Stimulated activated CD8-positive, alpha-beta memory T cell treated with anti-CD3 and anti-CD28 coated beads, Interleukin-7, amount 100 ng/mL, for 1 hour (primary cell): ENCODE measurements at places on chromosomes 13 and 19.

GRCh38 chr13:112259511-112259910, 116.6 kb upstream of the SPACA7 start:
- no peak for DNase-seq

GRCh38 chr19:31014668-31015067, 334.6 kb downstream of the TSHZ3 start:
- no peak for DNase-seq

GRCh38 chr13:45623516-45624090, 8.1 kb upstream of the ERICH6B start:
- no peak for DNase-seq

GRCh38 chr13:50275392-50276063, 260.3 kb downstream of the KCNRG start:
- no peak for DNase-seq

DNA sequence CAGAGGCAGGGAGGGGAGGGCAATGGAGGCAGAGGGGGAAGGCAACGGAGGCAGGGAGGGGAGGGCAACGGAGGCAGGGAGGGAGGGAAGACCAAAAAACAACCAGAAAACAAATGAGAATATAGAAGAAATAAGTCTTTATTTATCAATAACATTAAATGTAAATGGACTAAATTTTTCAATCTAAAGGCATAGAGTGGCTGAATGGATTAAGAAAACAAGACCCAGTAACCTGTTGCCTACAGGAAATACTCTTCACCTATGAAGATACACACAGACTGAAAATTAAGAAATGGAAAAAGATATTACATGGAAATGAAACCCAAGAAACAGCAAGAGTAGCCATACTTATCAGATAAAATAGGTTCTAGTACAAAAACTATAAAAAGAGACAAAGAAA, 536.3 kb downstream of the TBC1D4 start:
- no peak for DNase-seq

DNA sequence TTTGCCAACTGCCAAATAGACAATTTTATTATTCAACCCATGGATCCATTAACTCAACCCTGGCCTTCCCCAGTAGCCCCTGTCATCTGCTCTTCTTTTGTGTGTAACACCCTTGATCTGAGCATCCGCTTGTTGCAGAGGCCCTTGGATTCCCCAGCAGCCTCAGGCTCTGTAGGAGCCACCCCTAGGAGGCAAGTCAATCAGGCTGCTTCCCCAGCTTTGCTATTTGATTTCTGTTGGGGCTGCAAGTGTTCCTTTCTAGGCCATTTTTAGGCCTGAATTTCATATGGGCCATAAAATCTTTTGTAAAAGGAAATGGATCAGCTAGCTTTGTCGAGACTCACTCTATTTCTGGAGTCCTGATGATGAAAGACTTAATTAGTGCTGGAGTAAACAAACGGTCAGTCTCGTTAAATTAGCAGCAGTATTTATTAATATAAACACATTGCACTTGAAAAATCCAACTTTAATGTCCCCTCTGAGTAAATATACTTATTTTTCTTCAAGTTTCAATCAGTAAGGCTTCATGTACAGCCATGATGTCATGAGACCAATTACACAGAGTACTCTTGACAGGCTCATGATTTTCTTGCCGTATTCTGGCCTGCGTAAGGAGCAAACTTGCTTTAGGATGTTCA, 105.3 kb downstream of the RGCC start:
- DNase-seq, result no peak

- DNase-seq, result no peak
Measured at GRCh38 chr19:41426952-41427646, at the start of gene B3GNT8. B3GNT8 (minus strand) TSS chr19:41427374; CDS start chr19:41426778, 596 bp downstream.

DNA sequence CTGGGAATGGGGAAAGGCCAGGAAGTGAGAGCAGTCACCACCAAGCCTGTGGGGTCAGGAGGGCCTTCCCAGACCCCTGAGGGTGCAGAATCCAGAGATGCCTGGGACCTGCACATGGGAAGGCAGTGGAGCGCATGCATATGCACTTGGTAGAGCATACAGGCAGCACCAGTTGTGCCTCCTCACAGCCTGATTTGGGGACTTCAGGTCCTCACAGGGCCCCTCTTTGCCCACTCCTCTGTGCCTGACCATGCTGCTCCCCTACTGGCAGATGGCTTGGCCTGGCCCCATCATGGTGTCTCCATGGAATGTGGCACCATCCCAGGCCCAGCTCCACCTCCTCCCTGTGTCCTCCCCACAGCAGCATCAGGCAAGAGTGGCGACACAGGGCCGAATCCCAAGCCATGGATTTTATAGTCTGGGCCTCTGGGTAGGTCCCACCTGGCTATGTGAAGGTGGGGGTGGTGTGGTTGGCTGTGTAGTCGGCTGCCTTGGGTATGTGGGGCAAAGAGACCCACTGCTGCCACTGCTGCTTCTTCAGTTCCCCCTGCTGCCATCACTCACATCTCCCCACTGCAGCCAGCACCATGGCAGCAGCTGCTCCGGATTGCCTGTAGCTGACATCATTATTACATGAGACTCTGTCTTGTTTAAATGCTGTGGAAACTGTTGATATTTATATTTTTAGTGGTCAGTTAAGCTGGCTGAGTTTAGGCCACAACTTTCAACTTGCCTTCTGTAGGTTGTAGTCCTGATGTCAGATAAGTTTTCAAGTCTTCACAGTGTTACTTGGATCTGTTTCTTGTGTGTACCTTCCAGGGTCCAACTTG, 247.0 kb downstream of the GPC6 start:
- DNase-seq, result no peak

DNA sequence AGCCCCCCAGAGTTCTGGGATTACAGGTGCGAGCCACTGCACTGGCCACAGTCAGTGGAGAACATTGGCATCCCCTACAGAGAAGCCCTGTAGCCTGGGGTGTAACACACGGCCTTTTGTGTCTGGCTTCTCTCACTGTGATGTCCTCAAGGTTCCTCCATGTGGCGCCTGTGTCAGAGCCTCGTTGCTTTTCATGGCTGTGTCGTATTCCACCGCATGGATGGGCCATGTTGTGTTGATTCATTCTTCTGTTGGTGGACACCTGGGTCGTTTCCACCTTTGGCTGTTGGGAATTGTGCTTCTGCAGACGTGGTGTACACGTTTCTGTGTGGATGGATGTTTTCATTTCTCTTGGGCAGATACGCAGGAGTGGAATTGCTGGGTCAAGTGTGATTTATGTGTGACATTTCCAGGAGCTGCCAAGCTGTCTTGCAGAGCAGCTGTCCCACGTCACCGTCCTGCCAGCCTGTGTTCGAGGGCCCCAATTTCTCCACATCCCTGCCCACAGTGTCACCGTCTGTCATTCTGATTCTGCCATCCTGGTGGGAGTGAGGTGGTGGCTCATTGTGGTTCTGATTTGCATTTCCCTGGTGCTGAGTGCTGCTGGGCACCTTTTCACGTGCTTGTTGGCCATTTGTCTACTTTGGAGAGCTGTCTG, 59.4 kb downstream of the KDM4B start:
- no peak for DNase-seq

GRCh38 chr13:113060557-113061270, 44.9 kb upstream of the F7 start:
- no peak for DNase-seq

GRCh38 chr13:110808138-110808537, 94.6 kb downstream of the ING1 start:
- DNase-seq, result no peak

GRCh38 chr13:85236413-85236812, 562.8 kb downstream of the SLITRK6 start:
- no peak for DNase-seq

DNA sequence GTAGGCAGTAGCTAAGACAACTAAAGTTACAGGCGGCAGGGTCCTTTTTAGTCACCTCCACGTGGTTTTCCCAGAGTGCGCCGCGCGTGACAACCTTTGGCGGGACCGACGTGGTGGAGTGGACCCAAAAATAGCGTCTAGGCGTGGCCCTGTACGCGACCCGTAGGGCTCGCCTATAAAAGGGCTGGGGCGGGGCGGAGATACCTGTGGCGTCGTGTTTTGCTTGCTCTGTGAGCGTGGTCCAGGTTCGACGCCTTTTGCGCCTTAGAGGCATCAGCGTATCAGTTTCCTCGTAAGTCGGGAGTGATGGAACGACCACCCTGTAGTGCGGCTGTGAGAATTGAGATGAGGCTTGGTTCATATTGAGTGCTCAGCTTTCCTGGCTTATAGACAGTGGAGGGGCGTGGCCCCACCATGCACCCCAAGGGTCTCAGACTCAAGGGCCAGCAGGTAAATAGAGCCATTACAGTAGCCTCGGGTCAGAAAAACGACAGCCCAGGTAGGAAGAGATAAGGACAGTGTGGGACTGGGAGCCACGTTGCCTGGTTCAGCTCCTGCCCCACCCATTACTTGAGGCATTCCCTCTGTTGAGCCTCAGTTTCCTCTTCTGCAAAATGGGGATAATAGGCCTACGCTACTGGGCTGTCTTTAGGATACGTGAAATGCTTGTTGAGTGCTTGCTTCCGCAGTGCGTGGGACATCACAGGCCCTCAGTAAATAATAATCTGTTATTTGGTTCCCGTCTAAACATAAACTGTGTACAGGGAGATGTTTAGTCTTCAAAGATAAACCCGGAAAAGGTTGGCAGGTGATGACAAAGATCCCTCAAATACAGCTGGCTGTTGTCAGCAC, 693 bp upstream of the TMED1 start:
- DNase-seq, result no peak

- DNase-seq, result no peak
Measured at GRCh38 chr13:93437081-93437480, 210.5 kb downstream of the GPC6 start.

DNA sequence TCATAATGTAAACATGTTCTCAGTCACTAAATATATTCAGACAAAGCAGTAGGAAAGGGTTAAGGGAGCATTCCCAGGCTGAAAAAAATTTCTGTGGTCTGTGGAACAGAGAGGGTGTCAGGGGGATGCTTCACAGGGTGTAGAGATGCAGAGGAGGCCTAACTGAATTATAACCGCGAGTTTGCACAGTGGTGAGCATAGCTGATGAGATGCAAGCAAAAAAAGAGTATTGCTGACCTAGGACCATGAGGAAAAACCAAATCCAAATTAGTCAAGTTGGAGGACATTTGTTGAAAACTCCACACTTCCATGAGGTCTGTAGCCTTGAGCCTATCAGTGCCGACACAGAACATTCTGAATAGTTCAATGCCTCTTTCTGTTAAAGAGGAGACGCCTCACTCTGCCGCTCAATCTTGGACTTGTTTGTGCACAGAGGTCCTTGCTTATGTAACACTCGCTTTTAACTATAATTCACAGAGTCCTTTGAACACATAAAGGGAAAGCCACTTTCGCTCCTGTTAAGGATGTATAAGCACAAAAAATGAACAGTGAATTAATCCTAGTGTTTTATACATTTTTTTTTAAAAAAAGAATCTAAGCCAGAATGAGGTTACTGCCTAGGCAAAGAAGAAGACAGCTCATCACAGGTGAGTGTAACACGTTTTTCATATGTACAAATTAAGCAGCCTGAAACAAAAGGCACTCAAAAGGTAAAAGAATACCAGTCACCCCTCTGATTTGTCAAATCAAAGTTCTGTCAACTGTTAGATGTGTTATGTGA, 25.8 kb upstream of the INTS6 start:
- DNase-seq, result no peak

GRCh38 chr13:46754812-46755211, 42.1 kb downstream of the ESD start:
- DNase-seq, result no peak

DNA sequence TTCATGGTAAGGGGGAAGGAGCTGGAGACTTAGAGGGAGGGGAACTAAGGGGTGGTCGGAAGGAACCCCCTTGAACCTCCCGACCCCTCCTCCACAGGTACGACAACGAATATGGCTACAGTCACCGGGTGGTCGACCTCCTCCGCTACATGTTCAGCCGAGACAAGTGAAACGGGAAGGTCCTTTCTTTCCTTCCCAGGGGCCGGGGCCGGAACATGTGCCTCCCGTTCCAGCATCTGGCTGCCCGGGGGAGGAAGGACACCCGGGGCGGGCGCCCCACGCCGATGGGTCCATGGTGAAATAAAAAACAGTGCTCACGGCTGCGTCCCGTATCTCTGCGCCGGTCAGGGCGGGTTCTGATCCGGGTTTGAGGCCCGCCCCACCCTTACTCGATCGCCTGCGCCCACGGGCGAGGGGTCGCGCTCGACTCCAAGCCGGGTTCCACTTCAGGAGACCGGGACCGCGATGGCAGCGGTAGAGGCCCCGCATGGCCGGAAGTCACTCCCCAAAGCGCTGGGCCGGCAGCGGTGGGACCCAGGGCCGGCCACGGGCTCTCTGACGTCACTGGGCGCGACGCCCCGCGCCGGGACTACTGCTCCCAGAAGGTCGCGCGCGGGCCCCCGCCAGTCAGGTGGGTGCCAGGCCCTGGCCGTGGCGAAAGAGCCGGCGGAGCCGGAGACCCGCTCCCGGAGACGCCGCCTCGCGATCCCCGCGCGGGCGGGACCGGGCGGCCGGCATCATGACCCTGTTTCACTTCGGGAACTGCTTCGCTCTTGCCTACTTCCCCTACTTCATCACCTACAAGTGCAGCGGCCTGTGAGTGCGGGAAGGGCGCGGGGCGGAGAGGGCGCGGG, at the start of gene TMEM147:
TSS of gene TMEM147 (plus strand) at position 626 of the 854 bp plus-strand sequence. CDS start at position 740, 114 bp downstream.
- DNase-seq, result peak; percentile 52

DNA sequence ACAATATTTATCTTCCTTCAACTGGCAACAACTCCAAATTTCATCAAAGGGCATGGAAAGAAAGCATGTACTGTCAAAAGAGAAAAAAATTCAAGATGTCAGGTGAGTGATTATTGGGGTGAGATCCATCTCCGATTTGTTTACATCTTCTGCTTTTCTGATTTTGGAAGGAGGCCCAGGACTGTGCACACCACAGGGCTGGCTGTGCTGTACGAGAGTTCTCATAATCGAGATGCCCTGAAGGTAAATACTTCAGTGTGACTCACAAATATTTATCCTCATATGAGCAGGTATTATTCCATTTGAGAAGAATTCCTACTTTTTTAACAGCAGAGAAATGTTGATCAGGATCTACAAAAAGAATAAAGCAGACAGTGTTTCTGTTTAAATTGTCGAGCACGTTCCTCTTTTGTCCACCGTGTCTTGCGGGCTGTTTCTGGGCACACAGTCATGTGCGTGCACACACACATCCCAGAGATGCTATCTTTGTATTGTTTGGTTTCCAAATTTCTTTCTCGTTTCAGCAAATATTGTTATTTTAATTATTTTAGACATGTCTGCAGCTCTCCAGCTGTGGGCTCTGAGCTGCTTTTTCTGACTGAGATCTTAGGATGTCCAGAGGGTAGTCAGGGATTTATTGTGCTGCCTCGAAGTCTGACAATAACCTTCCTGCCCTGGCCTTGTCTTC, 103.8 kb downstream of the KL start:
- DNase-seq, result no peak
